ENCODE measurements at places on chromosomes 1 and 21.

- no peak for DNase-seq
Measured at GRCh38 chr21:28410256-28410655, 582.4 kb downstream of the LTN1 start.

GRCh38 chr1:165647517-165647916, 16.5 kb downstream of the MGST3 start:
- no peak for DNase-seq

GRCh38 chr1:95232646-95233318, 1.2 kb upstream of the RWDD3 start:
- DNase-seq = no peak

DNA sequence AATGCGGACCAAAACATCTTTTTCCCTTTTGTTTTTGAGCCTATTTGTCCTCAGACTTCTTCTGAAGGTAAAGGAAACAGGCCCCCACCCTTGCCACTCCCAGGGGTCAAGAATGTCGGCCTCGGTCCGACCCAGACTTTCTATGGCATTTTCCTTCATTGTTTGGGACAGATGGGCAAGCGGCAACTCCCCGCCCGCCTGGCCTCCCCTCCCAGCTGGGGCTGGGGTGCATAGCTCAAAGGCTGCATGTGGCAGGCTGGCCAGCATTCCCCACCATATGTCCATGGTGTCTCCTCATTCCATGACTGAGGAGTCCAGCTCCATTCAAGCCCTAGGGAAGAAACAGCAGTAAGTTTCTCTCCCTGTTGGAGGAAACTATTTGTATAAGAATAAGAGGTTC, 29.4 kb upstream of the TSPEAR start:
- no peak for DNase-seq

DNA sequence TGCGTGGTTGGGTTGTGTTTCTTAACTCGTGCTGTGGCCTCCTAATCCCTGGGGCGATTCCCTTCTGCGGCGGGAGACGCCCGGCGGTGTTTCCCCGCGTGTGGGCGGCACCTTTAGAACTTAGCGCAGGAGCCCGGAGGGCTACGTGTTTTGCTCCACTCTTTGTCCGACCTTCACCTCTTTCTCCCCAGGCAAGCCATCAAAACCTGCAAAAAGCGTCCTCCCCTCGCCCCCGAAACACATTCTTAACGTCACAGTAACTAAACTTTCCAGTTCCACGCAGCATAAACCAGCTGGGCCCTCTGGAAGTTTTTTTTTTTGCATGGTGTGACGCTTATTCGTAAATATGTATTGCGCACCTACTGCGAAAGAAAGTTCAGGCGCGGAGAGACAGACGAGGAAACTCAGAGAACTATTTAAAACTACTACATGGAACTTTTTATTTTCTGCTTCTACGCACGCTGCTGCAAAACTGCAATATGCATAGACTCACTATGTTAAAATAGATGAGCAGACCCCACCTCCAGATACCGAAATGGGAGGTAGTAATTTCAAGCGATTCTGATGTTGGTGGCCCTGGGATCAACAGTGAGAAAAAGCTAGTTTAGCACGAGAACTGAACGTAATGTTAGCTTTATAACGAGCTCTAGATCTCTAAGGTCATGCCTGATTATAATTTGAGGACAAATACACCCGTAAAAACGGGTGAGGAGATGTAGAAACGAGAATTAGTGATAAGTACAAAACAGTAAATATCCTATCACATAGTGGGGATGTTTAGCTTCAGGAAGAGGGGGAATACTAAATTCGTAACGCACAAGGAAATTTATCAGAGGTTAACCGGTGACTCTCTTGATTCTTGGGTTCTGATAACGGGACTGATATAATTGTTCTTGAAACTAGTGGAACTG, 920 bp downstream of the MTR start:
- no peak for DNase-seq

DNA sequence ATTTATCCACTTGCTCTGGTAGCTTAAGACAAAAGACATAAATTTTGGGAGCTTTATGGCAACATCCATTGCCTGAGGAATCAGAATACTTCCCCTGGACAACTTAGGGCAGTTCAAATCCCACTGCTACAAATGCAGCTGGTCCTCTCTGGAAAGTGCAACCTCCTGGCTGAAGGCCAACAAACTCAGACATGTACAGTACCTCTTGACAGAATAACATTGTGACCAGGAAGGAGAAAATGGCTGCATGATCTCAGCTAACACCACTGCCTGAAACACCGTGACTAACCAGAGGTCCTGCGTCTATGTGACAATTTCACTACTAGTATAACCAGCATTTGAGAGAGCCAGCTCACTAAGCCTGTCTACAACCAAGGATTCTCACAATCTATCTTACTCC, 218.9 kb downstream of the CRB1 start:
- no peak for DNase-seq

- DNase-seq = no peak
Measured at GRCh38 chr1:31751822-31752241, 12.3 kb downstream of the ADGRB2 start.

DNA sequence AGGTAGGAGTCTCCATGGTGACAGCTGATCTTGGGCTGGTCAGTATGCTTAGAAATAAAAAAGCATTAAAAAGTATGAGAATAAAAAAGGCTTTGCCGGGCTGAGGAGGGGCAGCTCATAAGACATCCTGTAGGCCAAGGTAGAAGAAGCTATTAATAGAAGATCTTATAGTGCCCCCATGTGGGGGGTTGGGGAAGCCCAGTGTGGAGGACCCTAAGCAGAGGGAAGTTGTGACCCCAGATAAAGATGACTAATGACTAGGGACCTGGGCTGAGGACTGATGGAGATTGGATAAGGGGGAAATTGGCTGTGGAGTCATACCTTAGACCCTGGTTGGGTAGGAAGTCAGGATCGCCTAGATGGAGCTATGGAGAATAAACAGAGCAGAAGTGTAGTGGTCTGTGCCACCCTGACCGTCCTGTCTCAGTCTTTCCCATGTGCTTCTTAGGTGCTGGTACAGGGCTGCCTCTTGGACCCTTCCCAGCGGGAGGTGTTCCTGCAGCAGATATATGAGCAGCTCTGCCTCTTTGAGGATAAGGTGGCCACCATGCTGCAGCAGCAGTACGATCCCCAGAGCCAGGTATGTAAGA, 25.0 kb downstream of the SZT2 start:
- peak; percentile 85 for DNase-seq

DNA sequence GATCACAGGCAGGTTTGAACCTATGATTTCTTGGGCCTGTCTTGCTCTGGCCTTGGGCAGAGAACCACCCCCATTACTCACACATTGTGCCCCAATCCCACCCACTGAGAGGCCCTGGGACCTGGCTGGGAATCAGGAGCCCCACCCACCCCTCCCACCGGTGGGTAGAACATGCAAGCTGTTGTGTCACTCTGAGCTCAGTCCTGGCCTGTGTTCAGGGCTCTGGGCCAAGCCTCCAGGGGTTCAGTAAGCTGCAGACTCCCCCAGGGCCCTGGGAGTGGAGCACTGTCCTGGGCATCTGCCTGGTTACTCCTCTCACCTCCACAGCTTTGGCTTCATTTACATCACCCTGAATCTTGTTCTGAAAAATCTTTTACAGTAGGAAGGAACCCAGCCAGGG, 270.5 kb downstream of the RRAGC start:
- no peak for DNase-seq

DNA sequence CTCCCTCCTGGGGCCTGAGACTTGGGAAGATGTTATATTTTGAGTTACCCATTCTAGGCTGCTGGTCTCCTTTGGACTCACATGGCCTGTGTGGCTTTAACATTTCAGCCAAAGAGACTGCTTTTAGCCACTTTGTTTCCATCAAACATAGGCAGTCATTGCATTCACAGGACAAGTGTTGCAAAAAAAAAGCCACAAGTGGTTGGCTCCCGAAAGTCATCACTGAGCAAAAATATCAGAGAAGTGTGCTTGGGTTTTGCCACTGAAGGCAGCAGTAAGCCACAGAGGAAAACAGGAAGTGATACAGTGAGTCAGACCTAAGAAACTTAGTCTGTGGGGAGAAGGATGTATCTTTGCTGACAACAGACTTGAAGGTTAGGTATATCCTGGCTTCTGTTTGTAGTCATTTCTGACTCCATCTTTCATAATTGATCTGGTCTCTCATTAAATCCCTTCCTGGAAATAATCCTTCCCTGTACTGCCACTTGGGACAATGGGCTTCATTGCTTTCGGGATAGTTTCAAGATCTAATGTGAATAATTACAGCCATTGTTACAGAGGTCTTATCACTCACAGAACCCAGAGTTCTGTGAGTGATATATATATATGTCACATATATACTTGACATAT, 80.9 kb downstream of the COLGALT2 start:
- DNase-seq = no peak

DNA sequence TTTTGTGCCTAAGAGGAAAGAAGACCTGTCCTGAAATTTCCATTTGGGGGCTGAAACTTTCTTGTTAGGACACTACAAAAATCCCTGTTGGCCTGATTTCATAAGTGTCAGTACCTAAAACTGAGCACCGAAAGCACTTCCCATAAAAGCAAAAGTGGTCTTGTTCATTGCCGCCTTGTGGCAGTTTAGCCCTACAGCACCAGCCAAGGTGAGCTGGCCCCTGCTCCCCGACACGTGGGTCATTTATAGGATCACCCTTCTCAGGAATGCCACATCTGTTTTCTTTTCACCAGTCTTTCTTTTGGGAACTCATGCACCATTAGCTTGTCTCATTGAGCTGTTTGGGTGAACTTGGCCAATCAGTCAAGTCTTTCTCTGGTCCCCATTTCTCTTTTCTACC, 155.8 kb upstream of the KAZN start:
- DNase-seq = no peak

DNA sequence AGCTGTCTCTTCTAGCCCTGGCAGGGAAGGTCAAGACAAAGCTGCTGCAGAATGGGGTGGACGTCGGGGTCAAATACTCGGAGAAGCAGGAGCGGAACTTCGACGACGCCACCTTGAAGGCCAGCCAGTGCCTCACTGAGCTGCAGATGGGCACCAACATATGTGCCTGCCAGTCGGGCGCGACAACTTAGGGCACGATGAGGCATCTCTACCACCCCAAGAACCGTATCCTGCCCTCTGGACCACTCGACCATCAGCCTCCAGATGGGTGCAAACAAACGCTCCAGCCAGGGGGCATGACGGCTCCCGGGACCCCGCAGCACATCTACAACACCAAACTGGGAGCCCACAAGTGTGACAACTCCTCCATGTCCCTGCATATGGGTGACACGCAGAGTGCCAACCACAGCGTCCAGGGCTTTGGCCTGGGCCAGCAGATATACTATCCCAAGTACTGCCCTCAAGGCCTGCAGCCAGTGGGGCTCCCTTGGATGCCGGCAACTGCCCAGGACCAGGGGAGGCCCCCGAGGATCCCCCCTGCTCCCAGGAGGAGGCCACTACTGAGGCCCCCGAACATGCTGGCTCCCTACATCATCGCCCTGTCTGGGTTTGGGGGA, 42.5 kb upstream of the POGK start:
- DNase-seq = no peak

Data from H1 (cell line).